Sigmoid colon (tissue), 7 donors: ENCODE measurements at places on chromosomes 3 and 15. TPM values are rescaled to one million over a fixed set of nuclear protein-coding genes. Genes with fewer than 3 reads are reported as not detected.

DNA sequence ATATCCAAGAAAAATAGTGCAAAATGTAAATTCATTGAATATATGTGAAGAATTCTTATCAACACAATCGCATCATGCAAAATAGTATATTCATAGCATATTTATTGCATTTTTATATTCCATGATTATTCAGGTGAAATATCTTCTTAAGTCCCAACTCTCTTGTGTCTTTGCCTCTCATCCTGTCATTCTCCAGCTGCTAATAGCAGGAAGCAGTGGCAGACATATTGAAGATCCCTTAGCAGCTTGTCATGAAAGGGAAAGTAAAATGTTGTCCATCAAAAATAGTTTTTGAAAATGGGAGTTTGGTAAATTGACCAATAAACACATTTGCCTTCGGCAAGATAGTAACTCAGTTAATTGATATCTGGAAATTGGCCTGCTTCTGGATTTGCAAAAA, 265.3 kb upstream of the TGFBR2 start:
- DNase-seq = no peak

DNA sequence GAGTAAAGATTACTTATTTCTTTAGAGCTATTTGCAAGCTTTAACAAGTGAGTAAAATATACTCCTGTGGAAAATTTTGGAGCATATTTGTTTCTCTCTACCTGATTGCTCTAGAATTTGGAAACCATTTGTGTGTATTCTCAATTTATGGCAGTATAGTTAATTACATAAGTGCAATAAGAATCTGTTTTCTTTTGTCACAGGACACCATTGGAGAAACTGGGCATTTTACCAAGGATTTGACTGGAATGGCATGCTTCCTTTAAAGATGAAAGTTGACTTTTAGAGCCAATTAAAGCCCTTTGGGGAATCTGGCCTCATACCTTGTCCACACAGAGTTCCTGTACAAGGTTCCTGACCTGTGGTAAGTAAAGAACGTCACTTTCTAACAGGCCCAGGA, 38.4 kb downstream of the PAQR5 start:
- DNase-seq = no peak

- DNase-seq = no peak
These were observed 6.1 kb downstream of the TNFAIP8L3 start for GRCh38 chr15:51088585-51088984.

NSUN3 gene
- 9.0 TPM for polyA plus RNA-seq

DNA sequence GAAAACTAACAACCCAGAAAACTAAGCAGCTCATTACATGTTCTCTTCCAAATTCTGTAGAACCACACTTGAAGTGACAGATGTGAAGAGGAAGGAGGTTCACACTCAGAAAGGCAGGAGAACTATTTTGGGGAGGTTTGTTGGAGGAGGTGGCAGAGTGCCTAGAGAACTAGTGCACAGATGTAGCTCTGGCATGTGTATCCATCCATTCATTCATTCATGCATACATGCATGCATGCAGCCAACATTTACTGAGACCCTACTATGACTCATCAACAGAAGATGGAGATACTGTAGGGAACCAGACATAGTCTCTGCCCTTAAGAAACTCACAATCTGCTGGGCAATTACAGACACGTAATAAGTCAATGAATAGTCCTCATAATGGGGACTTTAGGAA, 116.7 kb downstream of the ERC2 start:
- DNase-seq = no peak

DNA sequence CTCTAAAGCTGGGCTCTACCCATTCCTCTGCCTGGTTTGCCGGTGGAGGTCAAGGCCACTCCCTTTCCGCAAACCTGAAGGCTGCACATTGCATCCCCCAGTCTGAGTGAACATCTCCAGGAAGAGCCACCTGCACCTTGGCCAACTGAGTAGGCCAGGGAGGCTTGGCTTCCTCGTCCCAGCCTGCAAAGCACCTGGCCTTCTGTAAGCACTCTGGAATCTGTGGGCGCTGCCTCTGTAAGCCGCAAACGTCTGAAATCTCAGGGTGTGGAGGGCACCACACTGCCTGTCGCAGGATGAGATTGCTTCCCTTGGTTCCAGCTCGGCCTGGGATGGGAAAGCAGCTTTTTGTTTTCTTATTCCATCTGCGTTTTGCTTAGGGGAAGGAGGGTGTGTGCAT, 81.3 kb downstream of the SEC22A start:
- DNase-seq = no peak

RTP1 gene
- not detected for polyA plus RNA-seq

JMJD7 gene
- polyA plus RNA-seq = 9.5 TPM

GRCh38 chr15:52112203-52112750, 298 bp downstream of the BCL2L10 start:
- DNase-seq = no peak

GRCh38 chr3:64238971-64239667, 13.9 kb upstream of the PRICKLE2 start:
- peak; percentile 94 for DNase-seq

ITGA11 gene
- 0.92 TPM for polyA plus RNA-seq

TWF2 gene
- polyA plus RNA-seq = 62.5 TPM

GRCh38 chr3:155283092-155284056, 10.1 kb downstream of the STRIT1 start:
- DNase-seq = no peak

- no peak for DNase-seq
These were observed 56.3 kb downstream of the TNFAIP8L3 start for GRCh38 chr15:51038162-51038973.

DNA sequence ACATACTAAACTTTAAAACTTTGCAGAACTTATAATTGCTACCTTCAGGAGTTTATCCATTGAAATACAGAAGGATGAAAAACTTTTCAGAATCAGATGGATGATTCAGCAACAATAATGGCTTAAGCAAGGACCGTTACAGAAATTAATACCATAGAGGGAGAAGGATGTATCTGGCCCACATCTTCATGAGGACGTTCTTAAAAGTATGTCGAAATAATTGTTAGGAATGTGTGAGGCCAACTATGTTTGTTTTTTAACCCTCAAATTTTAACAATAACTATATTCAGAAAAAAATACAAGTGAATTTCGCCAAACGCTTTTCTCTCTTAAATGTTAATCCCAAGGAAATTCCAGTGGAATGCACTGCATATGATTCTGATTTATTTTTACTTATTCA, 105.2 kb upstream of the EPHA3 start:
- no peak for DNase-seq

GRCh38 chr15:59594493-59594942, 17.1 kb upstream of the GCNT3 start:
- no peak for DNase-seq

GRCh38 chr3:125035217-125035616, 20.6 kb downstream of the HEG1 start:
- no peak for DNase-seq

- no peak for DNase-seq
These were observed 110.4 kb downstream of the FILIP1L start for GRCh38 chr3:100003609-100004503.

DNA sequence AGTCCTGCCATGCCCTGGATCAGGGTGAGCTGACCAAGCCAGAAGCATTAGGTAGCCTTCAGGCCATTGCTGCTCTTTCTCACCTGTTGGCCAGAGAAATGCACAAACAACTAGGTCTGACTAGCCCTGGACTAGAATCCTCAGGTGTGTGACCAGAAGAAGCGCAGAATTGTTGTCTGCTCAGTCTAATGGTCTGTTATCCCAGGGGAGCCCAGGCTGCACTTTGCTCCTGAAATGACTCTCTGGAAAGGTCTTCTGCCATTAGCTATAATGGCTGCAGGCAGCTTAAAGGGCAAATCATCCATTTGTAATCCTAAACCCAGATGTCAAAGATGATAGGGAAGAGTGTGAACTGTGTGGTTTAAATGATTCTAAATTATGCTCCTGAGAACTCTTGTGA, 246.1 kb downstream of the NFKBIZ start:
- DNase-seq = no peak

RBP2 gene
- polyA plus RNA-seq = 0.87 TPM

SH2D7 gene
- 2.5 TPM for polyA plus RNA-seq

- no peak for DNase-seq
These were observed 142.4 kb downstream of the TIGIT start for GRCh38 chr3:114436182-114436581.

GRCh38 chr3:95442766-95443165, 1371.6 kb upstream of the EPHA6 start:
- DNase-seq = no peak

- DNase-seq = no peak
These were observed 357.0 kb downstream of the NR2F2 start for GRCh38 chr15:96687388-96688107.

CAMKV gene
- not detected for polyA plus RNA-seq

DNA sequence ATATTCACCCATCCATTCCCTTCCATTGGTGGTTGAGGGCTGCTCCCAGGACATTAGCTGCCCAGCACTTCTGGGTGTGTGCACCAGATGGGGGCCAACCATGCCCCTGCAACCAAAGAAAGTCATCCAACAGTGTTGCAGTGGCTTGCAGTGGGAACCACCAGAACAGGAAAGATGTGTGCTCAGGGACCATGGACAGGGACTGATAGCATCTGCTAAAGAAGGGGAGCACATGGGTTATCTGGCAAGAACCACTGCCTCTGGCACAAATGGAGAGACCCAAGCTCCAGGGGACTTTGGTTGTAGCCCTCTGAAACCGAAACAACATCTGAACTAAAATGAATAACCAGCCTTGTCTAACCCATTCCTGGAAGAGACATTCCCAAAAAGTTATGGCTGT, 8.1 kb downstream of the DCLK3 start:
- DNase-seq = no peak

DNA sequence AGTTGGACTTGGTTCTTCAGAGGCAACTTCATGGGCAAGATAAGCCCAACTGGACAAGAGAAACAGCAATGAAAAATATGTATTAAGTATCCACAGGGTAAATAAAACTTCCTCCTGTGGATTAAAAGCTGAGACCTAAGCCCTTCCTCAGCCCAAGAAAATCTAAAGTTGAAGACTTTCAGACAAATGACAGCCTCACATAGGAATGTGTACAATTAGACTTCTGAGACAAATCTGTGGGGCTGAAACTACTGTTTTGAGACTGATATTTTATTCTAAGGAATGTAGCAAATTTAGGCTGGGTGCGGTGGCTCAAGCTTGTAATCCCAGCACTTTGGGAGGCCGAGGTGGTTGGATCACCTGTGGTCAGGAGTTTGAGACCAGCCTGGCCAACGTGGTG, 74.2 kb upstream of the IL12A start:
- no peak for DNase-seq

CHAC1 gene
- 8.3 TPM for polyA plus RNA-seq

- no peak for DNase-seq
These were observed 494.5 kb upstream of the PDZRN3 start for GRCh38 chr3:74119221-74119620.

- no peak for DNase-seq
These were observed 31.4 kb downstream of the POMGNT2 start for GRCh38 chr3:43074482-43074881.

RASL12 gene
- polyA plus RNA-seq = 1.8 TPM

GRCh38 chr3:108181172-108181571, 41.1 kb downstream of the IFT57 start:
- DNase-seq = no peak

TLR9 gene
- polyA plus RNA-seq = not detected

DNA sequence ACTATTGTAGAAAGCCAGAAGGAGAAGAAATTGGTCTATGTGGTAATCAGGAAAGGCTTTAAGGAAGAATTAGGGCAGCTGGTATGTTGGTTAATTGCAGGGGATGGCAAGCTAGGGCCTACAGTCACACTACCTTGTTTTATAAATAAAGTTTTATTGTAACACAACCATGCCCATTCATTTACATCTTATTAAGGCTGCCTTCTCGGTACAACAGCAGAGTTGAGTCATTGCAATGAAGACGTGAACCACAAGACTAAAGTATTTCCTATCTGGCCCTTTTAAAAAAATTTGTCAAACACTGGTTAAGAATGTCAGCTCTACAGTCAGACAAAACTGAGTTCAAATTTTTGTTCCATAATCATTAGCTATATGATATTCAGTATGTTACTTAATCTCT, 8.3 kb downstream of the SERPINI1 start:
- DNase-seq = no peak

GRCh38 chr15:88799341-88799740, 3.9 kb upstream of the ACAN start:
- no peak for DNase-seq

FRMD5 gene
- polyA plus RNA-seq = 0.92 TPM

DNA sequence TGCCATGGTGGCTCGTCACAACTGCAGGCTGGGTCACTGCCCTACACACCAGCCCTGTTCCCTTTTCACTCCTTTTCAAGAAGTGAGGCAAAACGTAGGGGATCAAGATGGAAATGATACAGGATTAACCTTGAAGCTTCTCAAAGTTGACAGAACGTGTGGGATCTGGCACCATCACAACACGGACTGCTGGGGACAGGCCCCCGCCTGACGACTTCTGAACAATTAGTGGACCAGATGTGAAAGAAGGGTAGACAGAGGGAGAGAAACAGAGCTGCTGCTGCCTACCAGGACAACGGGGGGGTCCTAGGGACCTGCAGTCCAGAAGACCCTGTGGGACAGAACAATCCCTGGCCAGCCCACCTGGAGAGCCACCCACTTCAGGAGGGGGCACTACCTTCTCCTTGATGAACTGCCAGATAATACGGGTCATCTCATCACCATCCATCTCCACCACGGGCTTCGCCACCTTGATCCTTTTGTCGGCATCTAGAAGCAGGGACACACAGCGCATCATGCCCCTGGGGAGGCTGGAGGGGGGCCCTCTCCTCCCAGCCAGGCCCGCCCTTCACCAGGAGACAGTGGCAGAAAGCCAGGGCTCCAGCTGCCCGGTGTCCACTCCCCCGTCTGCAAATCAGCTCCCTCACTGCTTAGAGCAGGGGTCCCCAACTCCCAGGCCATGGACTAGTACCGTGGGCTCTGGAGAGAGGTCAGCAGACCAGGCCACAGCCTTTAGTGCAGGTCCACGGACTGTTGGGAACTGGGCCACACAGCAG, 10.9 kb downstream of the IDH2 start:
- DNase-seq = no peak
